COR-L47 (cell line): ENCODE measurements at places on chromosomes 1 and 21.
A peak's percentile ranks its signal among the peaks of the same experiment; 100 is the strongest.

GRCh38 chr1:87513966-87514660 is 185.4 kb downstream of the LMO4 start:
- DNase-seq = no peak

DNA sequence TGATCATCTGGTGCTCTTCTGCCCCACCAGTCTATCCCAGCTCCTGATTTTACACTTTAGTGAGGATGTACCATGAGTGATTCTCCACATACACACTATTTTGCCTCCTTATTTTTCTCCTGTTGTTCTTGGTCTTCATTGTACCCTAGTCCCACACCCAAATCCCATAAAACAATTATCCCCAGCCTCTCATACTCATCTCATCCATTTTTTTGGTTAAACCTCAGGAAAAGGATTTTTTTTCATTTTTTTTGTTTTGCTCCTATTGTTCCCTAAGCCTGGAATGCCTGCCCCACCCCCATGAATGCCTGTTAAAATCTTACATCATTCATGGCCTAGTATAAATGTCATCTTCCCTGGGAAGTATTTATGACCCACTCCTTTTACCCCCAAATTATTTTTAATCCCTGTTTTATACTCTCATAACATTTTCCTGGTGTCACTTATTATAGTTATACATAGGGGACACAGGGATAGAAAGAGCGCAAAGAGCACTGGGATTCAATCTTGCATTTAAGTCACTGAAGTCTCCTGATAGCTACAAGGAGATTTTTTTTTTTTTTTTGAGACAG is 4.9 kb upstream of the LINGO4 start:
- DNase-seq = no peak

GRCh38 chr1:168499688-168500049 is 44.1 kb downstream of the XCL2 start:
- DNase-seq = no peak

DNA sequence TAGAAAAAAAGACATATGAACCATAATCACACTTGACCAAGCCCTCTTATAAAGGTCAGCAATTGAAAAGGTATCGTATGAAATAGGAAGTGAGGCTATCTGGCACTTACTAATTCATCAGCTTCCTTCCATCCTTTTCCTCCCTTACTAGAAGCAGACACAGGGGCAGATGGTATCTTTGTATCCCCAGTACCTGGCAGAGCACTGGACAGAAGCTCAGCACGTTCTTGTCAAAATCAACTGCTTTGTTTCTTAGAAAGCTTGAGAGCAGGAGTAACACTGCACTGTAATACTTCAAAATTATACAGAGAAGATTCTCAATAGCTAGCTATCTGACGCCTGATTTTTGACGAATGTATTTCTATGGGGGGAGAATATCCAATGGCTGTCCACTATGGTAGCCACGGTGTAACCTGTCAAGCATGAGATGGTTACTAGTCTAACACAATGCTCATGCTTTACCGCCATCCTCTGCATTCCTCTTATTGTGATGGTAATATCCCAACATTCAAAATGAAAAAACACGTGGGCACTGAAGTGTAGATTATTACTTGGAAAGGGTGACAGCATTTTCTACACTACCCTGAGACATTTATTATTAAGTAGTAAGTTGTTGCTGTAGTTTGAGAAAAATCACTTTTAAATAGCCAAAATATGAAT is 175.6 kb downstream of the SIPA1L2 start:
- no peak for DNase-seq

GRCh38 chr1:7482772-7483495 is 288.2 kb upstream of the VAMP3 start:
- DNase-seq = no peak

DNA sequence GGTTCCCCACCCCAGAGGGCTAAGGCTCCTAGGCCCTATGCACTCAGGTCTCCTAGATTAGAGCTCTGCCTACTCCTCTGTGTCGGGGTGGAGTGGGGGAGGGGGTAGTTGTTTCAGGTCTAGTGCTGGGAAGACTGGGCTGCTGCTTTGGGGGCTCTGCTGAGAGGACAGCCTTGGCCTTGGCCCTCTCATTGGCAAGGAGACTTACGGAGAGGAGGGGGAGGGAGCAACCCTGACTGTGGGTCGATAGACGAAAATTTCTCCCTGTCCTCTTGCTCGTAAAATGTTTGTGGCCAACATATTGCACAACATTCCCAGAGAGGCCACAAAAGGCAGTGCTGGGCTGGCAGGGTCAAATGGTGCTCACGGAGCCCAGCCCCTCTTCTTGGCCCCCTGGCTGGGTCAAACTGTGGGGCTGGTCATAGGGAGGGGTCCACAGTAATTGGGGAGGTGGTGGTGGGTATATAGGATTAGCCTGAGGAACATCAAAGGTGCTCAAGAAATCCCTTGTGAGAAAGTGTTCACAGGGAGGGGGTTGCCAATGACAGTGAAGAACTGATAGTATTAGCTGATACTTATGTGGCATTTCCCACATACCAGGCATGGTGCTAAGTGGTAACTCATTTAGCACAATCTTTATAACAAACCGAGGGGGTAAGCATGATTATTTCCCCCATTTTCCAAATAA is 8.5 kb upstream of the DMBX1 start:
- DNase-seq = no peak

DNA sequence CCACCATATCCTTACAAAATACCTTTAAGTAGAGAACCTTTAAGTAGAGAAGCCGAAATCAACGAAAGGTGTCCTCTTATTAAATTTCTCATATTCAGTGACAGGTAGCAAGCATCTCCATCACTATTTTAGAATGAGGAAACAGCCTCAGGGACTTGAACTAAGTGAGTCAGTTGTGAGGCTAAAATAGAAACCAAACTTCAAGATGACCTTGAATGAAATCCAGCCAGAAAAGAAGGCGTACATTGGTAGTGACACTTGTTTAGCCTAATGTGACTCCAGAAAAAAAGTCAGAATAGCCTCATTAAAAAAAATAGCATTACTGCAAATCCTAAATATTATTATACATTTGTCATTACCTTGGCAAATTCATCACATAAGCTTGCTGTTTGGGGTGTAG is 20.1 kb downstream of the RGS8 start:
- no peak for DNase-seq

DNA sequence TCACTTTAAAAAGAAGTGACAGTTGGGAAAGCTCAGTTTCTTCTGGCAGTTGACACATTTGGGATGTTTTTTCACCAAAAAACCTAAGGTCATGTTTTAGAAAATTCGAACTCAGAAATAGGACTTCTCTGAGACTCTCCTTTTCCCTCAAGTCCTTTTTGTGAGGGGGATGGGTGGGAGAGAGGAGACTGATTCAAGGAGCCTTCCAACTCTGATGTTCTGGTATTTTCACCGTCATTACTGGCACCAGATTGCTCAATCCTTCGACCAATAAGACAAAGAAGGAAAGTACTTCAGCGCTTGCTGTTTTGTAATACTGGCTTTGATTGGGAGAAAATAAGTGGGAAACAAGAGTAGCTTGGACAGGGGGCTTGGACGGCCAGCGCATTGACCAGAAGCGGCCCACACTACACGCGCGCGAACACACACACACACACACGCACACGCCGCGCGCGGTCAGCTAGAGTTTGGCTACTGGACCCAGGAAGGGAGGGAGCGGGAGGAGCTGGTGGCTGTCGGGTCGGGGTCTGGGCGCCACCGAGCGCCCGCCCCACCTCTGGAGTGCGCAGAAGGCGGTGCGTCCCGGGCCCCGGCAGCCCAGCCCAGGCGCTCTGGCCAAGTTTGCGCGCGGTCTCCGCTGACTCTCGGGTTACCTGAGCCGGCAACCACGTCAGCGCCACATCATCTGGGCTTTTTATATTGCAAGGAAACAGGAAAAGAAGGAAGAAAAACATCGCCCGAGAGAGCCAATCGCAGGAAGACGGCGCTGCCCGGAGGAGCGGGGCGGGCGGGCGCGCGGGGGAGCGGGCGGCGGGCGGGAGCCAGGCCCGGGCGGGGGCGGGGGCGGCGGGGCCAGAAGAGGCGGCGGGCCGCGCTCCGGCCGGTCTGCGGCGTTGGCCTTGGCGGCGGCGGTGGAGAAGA is at the start of gene KCNK1:
Gene KCNK1 (plus strand): TSS at position 855 of the 921 bp plus-strand sequence. CDS start 66 bp downstream, at position 921.
- DNase-seq = peak; percentile 22

GRCh38 chr1:212982430-212983152 is 32.2 kb downstream of the VASH2 start:
- DNase-seq = no peak

GRCh38 chr1:44531785-44532566 is 126.9 kb downstream of the RNF220 start:
- DNase-seq = no peak

GRCh38 chr1:203702130-203702577 is 62.8 kb upstream of the LAX1 start:
- DNase-seq = no peak

GRCh38 chr1:154951901-154952657 is 3.8 kb downstream of the PBXIP1 start:
- DNase-seq = no peak

- DNase-seq = peak; percentile 68
These were observed 41.6 kb upstream of the AGL start for GRCh38 chr1:99808391-99809115.

DNA sequence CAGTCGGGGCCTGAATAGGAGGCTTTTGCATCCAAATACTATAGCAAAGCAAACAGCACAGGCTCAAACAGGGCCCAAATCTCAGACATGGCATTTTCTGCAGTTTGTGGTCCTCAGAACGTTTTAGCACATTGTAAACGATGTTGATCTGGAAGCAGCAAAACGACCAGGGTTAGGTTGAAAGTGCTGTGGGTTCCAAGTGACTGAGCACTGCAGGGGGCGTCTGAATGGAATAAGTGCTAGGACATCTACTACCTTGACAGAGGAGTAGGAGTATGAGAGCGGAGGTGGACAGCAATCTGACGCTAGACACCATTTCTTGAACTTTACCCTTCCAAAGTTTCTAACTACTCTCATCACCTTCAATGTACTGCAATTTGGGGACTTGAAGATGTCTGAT is 214.9 kb downstream of the BARHL2 start:
- DNase-seq = no peak

DNA sequence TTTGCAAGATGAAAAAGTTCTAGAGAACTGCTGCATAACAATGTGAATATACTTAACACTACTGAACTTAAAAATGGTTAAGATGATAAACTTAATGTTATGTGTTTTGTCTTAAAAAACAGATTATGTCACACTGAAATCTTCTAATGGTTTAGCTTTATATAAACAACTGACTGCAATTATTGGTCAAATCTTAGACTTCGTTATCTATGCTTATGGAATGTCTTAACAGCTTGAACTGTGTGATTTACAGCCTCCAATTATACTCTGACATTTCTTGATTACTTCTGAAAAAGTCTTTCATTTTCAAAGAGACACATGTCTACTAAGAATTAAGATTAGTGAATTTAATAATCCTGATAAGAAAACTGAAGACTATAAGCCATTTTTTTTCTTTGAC is 71.1 kb downstream of the ZSWIM5 start:
- no peak for DNase-seq

DNA sequence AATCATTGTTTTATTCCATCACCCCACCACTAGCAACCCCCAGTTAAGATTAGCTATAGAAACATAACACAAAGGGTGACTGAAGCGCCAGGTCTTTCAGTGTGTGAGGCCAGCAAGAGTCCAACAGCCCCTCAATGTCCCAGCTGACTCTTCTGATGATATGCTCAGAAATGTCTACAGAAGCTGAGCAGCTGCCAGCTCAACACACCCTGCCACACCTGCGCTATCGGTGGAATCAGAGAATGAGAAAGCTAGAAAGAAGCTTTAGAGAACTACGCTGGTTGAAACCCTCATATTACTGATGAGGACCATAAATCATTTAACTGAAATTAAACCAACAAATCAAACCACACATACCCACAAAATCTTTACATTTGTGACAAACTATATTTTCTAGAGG is 116.2 kb downstream of the SLC45A1 start:
- no peak for DNase-seq

DNA sequence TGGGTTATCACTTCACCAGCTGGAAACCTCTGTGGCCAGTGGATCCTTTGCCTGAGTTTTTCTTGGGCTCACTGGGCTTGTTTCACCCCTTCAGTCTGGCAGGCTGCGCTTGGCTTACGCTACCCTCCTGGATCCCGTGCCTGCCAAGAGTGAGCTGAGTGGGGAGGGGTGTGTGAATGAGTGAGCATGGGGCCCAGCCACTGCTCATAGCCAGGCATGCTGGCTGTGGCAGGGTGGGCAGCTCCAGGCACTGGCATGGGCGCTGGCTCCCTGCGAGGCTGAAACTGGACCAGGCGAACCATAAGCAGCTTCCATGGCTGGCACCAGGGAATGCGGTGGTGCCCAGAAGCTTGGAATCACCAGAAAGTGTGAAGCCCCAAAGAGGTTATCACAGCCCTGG is 19.8 kb upstream of the GBP3 start:
- no peak for DNase-seq

DNA sequence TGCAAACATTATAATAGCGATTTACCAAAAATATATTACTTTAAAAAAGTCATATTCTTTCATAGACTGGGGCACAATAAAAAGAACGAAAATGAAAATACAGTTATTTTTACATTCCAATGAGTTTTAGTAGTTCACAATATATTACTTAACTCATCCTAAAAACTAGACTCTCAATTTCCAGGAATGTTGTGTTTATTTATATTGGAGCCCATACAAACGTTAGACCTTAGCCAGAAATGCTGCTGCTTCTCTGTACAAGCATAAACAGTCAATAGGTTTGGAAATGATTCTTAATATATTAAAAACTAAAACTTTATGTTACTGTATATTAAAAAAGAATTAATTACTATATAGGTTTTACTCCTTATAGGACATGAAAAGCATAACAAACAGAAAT is 302.3 kb downstream of the BRINP3 start:
- no peak for DNase-seq

- no peak for DNase-seq
These were observed 11.3 kb downstream of the MRAP start for GRCh38 chr21:32309906-32310460.

DNA sequence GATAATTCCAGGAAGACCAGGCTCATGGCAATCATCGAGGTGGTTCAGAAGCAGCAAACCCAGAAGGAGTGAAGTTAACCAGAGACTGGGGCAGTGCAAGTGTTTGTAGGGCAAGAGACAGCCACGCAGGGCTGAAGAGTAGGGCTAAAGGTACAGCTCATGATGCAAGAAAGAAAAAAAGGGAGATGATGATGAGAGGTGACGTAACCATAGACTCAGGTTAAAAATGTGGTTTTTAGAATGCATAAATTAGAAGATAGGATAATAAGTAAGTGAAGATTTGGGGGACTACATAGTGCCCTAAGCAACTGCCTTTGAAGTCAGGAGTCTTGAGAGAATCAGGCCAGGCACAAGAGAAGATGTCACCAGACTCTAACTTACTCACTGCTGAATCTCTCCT is 333 bp downstream of the LCE7A start:
- DNase-seq = no peak

- DNase-seq = no peak
These were observed 1.6 kb upstream of the DNMT3L start for GRCh38 chr21:44263221-44263760.

DNA sequence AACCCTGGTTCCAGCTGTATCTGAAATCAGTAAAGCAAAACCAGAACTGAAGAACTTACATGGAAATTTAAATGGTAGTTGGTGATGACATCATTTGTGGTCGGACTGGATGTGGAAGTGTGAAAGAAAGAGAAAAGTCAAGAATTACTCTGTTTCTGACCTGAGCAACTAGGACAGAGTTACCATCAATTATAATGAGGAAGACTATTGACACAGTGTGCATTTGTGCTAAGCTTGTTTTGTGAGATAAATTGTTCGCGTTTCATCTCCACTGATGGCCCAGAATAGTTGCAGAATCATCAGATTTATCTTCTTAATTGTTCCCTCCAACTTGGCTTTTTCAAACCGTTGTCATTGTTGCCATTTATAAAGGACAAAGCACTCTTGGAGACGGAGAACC is 410.6 kb upstream of the DEPDC1 start:
- no peak for DNase-seq
